Myometrial cell (primary cell): ENCODE measurements at places on chromosomes 11 and 22. TPM values are rescaled to one million over a fixed set of nuclear protein-coding genes. Genes with fewer than 3 reads are reported as not detected.

The CEND1 gene
- total RNA-seq, result 0.89 and 3.5 TPM in 2 replicates

The ZBTB16 gene
- 10.7 and 13.6 TPM in 2 replicates for total RNA-seq

The DEUP1 gene
- total RNA-seq, result not detected in 2 replicates

The MRPL49 gene
- total RNA-seq, result 95.3 and 98.3 TPM in 2 replicates

The PNPLA5 gene
- total RNA-seq, result not detected in 2 replicates

The MRGPRE gene
- total RNA-seq, result not detected in 2 replicates
